Stimulated activated CD8-positive, alpha-beta memory T cell treated with anti-CD3 and anti-CD28 coated beads, Interleukin-7, amount 100 ng/mL, for 4 hours (primary cell): ENCODE measurements at places on chromosomes 6 and 20.

DNA sequence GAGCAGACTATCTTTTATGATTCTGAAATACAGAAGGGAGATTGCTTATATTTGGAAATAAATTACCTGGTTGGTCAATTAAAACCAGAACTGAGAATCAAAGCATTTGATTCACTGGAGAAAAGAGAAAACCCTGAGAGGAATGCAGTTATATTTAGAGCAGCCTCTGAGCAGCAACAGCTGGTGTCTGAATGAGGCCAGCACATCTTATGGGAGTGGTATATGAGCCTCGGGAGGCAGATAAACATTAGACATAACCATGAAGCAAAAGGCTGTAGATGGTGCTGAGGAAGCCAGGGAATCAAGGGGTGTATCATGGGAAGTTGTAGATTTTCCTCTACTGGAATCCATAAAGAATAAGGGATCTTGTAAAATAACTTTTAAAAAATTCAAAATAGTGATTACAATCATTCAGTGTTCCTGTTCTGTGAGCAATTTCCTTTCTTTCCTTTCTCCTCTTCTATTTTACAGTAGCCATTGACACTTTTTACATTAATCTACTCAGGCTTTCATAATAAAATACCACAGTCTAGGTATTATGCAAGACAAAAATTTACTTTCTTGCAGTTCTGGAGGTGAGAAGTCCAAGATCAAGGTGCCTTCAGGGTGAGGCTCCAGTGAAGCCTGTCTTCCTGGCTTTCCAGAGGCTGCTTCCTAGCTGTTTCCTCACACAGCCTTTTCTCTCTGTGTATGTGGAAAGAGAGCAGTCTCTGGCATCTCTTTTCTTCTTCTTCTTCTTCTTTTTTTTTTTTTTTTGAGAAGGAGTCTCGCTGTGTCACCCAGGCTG, 32.8 kb upstream of the ENPP5 start:
- DNase-seq = no peak

GRCh38 chr6:151141685-151142084, 98.1 kb upstream of the AKAP12 start:
- no peak for DNase-seq

GRCh38 chr20:46545077-46545826, 5.2 kb downstream of the OCSTAMP start:
- peak; percentile 16 for DNase-seq

DNA sequence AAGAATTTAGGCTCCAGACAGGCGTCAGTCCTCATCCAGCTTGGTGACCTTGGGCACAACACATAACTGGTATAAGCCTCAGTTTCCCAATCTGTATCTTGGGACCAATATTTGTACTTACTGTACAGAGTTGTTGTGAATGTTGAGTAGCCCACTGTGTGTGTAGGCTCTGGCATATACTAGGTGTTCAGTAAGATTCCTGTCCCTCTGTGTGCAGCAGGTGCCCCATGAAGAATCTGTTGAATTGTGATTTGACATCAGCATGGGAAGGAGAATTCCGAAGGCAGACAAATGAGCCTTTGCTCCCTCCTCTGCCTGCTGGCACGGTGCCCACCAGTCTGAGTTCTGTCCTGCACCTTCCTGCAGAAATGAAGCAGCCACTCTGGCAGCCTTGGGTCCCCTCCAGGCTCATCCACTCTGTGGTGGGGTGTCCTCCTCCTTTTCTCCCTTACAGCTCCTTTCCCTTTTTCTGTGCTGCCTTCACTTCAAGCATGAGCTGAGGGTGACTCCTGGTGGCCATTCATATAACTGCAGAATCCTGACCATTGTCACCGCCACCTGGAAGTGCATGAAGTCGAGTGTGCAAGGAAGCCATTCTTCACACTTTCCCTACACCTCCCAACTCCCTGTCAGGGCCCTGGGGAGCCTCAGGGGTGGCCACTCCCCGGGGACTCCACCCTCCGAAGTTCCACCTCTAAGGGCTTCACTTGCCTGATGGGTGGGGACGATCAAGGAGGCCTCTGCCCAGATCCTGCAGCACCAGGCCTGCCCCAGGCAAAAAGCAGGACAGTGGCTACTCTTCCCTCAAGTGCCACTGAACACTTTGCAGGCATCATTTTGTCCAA, 48.2 kb downstream of the MRPL14 start:
- peak; percentile 31 for DNase-seq
